ENCODE measurements at places on chromosomes 1 and 21. TPM values are rescaled to one million over a fixed set of nuclear protein-coding genes. Genes with fewer than 3 reads are reported as not detected.

Gene C1orf87
- total RNA-seq, result not detected

Gene TMPRSS15
- not detected for total RNA-seq

DNA sequence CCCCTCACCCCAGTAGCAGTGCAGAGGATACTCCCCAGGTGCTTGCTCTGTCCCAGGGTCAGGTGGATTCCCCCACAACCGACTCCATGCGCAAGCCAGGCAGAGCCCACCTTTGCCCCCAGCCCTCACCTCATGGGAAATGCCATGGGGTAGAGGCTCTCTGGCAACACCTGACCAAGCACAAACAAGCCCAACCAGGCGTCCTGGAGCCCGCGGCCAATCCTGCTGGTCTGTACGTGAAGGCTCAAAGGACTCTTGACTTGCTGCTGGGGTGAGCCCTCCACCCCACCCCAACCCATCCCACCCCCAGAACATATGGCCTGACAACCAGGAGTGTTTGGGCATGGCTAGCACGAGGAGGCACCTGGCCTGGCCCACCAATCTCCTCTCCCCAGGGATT, 1.8 kb downstream of the ADGRB2 start:
- DNase-seq, result no peak

GRCh38 chr1:209619696-209620486, 32.3 kb downstream of the LAMB3 start:
- DNase-seq, result no peak

GRCh38 chr1:71093938-71094337, 13.1 kb upstream of the ZRANB2 start:
- no peak for DNase-seq

DNA sequence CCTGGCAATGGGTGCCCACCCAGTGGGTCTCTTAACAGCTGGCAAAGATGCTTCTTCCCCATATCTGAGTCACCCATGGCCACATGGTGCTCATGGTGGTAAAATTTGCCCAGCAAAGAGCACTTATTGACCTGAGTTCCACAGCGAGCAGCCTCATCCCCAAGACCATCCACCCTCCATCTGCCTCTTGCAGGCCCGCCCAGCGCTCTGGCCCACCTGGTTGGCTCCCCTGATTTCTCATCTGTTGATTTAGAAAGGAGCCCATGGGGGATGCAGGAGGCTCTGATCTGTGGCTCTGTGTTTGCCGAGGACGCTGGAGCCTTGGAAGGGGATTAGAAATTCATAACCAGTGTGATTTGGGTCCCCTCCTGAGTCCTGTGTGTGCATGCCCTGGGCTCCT, 657.5 kb downstream of the PTPRU start:
- DNase-seq, result no peak

All from mucosa of gallbladder (tissue), 1 donor.